Stimulated activated CD4-positive, alpha-beta T cell treated with anti-CD3 and anti-CD28 coated beads, Interleukin-2, amount 100 ng/mL, for 48 hours (primary cell): ENCODE measurements at places on chromosomes 5 and 9.
A peak's percentile ranks its signal among the peaks of the same experiment; 100 is the strongest.

DNA sequence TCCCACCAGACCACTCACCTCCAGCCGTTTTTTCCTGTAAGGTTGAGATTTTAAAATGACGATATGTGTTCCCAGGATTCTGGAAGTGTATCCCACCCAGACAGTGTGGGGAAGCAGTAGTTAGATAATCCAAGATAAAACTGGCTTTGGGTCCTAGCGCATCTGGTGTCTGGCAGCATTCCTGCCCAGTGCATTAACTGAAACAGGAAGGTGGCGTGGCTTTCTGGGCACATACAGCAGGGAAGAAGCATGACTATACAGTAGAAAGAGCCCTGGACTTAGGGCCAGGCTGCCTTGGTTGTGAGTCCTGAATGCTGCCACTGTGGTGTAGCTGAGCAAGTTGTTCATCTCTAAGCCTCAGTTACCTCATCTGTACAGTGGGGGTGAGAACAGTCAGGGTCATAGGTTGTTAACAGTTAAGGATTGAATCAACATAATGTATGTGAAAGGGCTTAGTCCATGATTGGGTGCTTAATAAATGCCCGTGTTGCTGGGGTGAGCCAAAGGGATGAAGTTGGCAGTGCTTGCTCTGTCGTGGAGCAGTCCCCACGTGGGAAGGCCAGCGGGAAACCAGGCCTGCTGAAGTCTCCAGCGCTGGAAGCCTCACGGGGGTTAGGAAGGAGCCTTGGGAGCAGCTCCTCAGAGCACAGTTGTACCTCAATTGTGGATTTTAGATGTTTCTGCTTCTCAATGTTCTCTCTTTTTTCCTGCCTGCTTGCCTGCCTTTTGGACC is 18.0 kb downstream of the CLTA start:
- no peak for DNase-seq

DNA sequence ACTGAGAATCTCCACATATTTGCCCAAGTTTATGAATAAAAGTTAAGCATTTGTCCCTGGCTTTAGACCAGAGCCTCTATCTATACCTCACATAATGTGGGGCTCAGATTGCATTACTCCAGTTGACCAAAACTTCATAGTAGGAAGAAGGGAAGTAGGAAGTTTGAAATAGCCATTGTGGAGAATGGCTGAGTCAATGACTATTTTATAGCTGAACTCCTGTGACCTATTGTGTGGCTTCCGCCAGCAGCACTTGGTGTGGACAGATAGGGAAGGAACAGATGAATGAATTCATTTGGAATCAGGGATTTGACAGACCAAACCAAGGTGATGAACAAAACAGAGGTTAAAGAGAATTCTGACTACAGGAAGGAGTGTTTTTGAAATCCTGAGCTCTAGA is 92.9 kb upstream of the LPAR1 start:
- no peak for DNase-seq

DNA sequence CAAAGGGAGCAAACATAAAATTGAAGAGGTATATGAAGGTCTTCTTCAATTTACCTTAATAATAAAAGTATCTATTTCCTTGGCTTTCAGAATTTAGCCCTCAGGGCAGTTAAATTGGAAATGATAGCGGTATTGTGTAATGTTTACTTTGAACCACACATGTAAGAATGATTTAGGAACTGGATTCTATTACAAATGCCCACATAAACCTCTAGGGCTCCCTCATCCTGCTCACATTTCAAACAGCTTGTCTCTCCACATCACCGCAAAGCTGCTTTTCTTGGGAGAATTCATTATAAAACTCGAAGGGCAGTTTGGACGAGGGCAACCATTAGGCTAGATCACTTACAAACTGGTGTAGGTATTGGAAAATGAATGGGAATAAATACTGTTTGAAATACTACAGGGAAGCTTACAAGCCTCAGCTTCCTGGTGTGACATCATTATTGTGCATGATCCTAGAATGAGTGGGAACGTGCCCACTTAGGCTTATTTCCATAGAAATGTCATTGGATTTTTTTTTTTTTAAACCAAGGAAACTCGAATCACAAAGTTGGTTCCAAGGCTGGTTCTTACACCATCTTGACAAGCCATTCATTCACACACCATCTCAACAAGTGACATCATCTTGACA is 47.3 kb downstream of the MTRR start:
- DNase-seq, result no peak

DNA sequence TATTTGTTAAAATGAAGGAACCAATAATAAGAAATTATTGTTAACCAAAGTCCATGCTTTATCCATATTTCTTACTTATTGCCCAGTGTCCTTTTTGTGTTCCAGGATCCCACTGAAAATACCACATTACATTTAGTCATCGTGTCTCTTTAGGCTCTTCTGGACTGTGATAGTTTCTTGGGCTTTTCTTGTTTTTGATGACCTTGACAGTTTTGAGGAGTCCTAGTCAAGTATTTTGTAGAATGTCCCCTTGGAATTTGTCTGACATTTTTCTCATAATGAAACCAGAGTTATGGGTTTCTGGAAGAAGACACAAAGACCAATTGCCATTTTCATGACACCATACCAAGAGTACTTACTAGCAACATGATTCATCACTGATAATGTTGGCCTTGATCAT is 13.6 kb upstream of the COMMD10 start:
- no peak for DNase-seq

GRCh38 chr5:15425766-15426165 is 74.2 kb upstream of the FBXL7 start:
- DNase-seq, result no peak

- DNase-seq, result no peak
Measured at GRCh38 chr9:123421186-123421585, 65.2 kb downstream of the CRB2 start.

DNA sequence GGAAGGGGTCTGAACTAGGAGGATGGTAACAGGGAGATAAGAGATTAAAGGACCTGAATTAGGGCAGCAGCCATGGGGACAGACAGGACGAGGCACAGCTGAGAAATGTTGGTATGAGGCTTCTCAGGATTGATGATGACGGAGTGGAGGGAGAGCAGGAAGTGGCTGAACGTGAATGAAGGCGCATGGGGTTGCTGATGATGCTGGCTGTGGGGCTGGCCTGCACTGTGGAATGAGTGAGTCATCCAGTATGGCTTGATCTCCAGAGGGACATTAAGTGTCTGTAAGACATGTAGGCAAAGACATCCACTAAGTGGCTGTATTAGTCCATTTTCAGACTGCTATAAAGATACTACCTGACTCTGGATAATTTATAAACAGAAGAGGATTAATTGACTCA is 256.4 kb downstream of the ICE1 start:
- DNase-seq, result no peak

GRCh38 chr9:135306699-135307098 is 172.9 kb upstream of the PPP1R26 start:
- DNase-seq, result no peak

GRCh38 chr9:109779711-109780452 is at the start of gene PALM2AKAP2:
PALM2AKAP2 (plus strand) TSS chr9:109780198; CDS start chr9:109780489, 291 bp downstream.
- no peak for DNase-seq

DNA sequence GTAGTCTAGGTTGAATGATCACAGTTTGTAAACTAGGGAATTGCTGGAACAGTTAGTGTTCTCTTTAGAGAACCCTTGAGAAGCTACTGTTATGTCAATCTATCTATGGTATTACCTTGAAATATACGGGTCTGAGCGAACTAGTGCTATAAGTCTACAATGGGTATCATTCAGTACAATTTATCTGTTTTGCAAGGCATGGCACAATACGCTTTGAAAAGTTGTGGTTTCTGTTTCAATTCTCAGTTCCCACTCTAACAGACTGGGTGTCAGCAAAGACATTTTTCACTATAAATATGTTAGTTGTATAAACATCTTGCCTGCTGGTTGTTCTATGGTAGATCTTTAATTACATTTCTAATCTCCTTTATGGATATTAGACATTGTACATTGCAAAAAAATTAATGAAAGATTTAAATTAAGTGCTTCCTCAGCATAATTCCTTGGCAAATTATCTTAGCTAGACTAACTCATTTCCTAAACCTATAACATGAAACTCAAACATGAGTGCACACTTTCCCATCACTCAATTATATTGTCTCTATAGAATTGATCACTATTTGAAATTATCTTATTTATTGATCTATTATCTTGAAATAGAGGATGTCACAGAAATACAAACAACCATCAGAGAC is 24.9 kb upstream of the SLCO6A1 start:
- no peak for DNase-seq

DNA sequence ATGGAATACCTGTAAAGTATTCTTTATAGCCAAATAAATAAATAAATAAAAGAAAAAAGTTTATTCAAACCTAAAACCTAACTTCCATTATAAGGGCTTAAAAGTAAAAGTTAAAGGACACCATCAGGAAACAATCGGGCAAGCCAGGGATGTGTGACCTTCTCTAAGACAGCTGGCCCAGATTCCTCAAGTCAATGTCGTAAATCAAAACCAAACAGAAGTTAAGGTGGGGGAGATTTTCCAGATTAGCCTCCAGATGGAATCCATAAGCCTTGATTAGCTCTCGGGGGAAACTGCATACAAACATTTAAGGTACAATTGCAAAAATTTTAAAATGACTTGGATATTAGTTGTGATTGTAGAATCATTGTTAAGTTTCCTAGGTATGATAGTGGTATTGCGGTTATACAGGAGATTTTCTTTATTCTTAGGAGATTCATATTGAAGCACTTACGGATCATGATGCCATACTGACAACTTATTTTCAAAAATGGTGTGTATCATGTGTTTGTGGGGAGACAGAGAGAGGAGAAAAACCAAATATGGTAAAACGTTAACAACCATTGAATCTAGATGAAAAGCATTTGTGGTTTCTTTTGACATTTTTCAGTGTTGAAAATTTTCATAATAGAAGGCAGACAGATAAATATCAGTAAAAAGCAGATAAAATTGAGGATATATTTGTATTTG is 21.5 kb upstream of the MGAT1 start:
- DNase-seq, result no peak

- no peak for DNase-seq
Measured at GRCh38 chr5:112583166-112583565, 154.5 kb upstream of the APC start.

- no peak for DNase-seq
Measured at GRCh38 chr5:33939556-33940262, 3.5 kb downstream of the RXFP3 start.

GRCh38 chr5:136891175-136891972 is 526.0 kb upstream of the TRPC7 start:
- no peak for DNase-seq

DNA sequence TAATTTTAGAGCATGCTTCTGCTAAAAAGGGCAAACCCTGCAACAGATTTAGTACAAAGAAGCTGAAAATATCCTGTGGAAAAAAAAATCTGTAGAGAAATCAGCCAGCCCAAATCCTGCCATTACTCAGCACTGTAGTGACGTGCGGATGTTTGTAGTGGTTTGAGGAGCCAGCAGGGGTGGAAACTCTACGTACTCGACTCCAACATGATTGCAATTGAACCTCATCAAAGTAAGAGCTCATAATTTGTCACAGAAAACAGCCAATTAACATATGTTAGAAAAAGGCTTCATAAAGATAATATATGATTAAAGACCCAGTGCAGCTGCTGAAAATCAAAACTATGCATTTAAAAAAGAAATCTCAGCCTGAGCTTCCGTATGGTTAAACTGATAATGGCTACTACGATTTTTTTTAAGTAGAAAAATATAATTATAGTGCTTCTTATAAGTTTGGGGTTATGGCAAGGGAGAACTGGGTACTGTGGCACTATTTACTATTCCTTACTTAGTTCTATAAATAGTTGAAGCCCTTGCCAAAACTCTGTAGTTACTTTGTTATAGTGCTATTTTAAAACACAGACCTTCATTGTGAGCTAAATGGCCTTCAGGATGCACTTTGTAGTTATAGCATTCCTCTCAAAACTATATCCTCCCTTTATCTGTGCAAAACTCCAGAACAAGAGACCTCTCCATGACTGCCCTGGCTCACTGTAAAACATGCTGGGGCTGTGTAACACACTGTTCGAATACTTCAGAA is 49.4 kb downstream of the MEF2C start:
- peak; percentile 9 for DNase-seq

DNA sequence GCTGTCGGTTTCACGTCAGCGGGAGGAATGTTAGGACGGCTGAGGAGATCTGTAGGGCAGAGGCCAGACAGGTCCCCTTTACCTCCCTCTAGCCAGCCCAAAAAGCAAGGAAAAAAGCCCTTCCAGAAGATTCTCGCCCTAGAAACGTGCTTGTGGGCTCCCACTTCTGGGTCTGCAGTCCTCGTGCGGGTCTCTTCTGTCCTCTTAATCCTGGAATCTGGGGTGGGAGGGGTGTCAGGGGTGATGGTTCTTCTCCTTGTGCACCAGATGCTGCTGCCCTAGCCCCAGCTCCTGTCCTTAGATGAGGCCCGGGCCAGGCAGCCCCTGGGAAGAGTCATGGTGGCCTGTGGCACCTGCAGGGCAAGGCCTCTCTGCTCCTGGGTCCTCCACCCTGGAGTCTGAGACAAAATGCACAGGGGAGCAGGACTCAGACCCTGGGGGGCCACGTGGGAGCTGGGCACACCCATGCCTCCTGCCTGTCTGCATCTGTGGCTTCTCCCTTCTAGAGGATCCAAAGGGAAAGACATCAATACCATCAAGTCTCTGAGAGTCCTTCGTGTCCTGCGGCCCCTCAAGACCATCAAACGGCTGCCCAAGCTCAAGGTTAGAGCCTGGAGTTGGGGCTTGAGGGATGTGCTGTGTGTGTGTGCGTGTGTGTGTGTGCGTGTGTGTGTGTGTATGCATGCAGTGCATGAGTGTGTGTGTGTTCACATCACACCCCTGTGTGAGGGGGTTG is 174.2 kb downstream of the CACNA1B start:
- DNase-seq, result no peak

- no peak for DNase-seq
Measured at GRCh38 chr5:37905230-37905629, 65.4 kb upstream of the GDNF start.

DNA sequence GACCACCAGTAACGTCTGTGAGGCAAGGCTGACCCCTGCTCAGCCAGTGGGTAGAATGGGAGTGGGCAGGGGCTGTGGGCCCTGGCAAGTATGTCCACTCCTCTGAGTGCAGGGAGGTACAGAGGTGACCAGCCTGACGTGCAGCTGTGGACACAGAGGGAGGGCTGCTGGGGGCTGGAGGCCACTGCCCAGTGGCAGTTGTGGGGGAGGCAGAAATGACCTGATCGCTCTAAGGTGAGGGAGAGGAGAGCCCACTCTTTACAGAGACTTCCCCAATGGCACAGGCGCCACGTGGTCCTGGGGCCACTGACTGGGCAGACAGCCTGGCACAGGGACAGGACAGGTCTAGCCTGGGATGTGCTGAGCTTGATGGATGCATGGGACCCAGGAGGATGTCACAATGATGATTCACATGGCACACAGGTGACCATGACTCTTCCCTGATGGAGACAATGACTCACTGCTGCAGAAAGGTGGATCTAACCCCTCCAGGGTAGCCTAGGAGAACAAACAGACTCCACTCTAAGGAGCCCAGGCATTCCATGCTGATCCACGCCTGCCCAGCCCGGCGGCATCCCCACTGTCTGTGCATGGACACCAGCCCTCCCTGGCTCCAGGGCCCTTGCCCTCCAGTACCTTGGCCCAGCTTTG is 7.7 kb downstream of the LPCAT1 start:
- no peak for DNase-seq

DNA sequence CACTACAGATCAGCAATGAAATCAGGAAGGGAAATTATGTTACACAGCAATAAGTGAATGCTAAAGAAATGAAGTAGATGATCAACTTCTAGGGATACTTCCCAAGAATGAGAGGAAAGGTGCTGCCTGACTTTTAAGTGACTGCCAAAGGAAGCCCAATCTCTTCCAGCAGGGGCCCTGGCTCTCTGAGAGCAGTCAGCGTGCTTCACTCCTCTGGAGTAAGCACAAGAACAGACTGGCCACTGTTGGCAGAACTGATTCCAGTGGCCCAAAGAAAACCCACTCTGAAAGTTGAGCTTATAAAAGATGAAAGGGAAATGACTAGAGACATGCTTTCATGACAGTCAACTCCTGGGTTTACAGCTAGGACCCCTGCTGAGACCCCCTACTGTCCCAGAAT is 41.8 kb downstream of the MTMR12 start:
- no peak for DNase-seq
